Fibroblast of skin of right quadriceps (primary cell): ENCODE measurements at places on chromosomes 1 and 21.

GRCh38 chr1:36536727-36537126 lies 54.0 kb upstream of the CSF3R start:
- no peak for DNase-seq

GRCh38 chr1:38208716-38209632 lies 162.4 kb upstream of the POU3F1 start:
- DNase-seq = no peak

- DNase-seq = peak; percentile 84
Observed at GRCh38 chr1:32400876-32401631, 6.8 kb upstream of the BSDC1 start.

DNA sequence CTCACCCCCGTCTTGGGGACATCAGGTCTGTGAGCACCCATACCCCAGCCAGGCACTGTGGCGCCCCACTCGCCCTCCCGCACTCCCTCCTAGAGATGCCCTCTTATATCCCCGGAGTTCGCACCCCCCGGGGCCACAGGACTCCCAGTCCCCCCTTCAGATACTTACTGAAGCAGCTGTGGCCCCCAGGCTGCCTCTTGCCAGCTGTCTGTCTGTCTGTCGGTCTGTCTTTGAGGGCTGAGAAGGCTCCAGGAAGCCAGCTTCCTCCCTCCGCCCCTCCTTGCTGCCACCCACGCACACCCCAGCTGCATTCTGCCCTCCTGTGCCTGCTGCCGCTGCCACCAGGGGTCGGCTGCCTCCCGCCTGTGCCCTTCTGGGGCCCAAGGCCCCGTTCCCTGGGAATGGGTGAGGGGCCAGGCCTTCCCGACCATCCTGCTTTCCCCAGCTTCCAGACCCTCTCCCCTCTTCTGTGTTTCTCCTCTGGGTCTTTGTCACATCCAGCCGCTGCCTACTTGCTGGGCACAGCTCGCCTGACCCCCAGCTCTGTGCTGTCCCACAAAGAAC lies at the start of gene PTPN7:
Gene PTPN7, minus strand, starts transcription at position 226 of the 564 bp plus-strand sequence. CDS start 1,200 bp downstream, outside the sequence.
- DNase-seq = no peak

DNA sequence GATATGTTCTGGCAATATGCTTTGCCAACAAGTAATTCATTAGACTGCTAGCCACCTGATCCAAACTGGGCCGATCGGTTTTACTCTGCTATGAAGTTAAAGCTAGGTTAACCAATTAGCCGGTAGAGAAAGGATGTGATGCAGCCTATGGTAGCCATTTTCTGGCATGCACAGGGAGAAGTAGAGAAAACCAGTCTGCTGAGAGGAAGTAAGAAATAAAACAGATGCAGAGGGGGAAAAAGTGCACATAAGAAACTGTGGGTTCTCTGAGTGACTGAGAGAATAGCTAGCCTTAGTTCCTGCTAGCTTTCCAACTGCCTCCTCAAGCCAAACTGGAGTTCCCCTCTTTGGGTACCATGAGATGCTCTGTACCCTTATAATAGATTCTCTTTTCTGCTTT lies 52.8 kb downstream of the ARID4B start:
- no peak for DNase-seq

DNA sequence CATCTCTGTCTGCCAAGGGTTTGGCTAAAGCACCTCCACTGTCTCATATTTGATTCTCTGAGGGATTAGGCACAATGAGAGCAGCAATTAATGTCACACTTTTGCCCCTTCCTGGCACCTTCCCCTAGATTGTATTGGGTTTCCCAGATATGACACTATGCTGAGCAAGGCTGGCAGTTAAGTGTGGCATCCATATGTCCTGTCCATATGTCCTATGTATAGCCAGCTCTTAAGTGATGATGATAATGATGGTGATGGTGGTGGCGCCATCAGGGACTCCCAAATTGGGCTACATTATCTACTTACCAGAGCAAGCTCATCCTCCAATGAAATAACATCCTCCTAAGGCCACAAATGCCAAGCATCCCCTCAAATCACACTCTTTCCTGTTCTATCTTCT lies 13.5 kb upstream of the LORICRIN start:
- DNase-seq = no peak
